MM.1S (cell line): ENCODE measurements at places on chromosomes 4 and X.
A peak's percentile ranks its signal among the peaks of the same experiment; 100 is the strongest.

DNA sequence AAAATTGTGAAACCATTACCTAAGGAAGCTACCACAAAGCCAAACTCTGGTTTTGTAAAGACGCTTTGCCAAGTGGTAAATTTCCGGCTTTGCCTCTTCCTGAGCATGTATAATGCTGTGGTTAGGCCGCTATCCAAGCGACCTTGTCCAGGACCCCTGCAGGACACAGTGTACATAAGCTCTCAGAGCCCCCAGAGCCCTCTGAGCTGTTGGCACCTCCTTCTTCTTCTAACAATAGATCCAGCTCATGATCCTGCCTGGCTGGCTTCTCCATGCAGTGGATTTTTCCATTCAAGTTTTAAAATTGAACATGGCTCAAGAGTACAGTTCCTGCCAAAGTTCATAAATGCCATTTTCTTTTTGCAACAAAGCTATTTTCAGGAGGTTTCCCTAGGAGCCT lies 326.7 kb downstream of the MAPK10 start:
- no peak for DNase-seq

GRCh38 chr4:188779581-188779980 lies 640.3 kb downstream of the TRIML1 start:
- DNase-seq: no peak

- DNase-seq: no peak
These were observed 36.4 kb upstream of the CT47C1 start for GRCh38 chrX:119036107-119037029.

GRCh38 chr4:1033840-1034551 lies 22.6 kb downstream of the FGFRL1 start:
- no peak for DNase-seq

- no peak for DNase-seq
These were observed 544.7 kb upstream of the NDST4 start for GRCh38 chr4:115657991-115658650.

GRCh38 chr4:28001698-28002097 lies 1141.1 kb downstream of the STIM2 start:
- no peak for DNase-seq

DNA sequence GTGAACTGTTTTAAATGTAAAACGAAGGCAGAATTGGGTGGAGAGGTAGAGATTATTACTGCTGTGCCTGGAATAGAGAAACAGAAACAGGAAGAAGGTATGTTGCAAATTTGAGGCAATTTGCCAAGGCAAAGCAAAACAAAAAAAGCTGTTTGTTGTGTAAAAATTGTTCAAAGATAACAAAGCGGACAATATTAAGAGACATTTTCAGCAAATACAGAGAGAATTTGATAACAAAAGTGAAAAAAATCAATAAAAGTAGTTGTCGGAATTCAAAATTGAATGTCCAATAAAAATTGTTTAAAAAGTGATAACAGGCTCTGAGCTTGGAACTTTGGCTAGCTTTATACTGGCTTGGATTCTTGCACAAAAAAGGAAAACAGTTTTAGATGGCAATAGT lies 14.4 kb upstream of the SMS start:
- DNase-seq: peak; percentile 14

DNA sequence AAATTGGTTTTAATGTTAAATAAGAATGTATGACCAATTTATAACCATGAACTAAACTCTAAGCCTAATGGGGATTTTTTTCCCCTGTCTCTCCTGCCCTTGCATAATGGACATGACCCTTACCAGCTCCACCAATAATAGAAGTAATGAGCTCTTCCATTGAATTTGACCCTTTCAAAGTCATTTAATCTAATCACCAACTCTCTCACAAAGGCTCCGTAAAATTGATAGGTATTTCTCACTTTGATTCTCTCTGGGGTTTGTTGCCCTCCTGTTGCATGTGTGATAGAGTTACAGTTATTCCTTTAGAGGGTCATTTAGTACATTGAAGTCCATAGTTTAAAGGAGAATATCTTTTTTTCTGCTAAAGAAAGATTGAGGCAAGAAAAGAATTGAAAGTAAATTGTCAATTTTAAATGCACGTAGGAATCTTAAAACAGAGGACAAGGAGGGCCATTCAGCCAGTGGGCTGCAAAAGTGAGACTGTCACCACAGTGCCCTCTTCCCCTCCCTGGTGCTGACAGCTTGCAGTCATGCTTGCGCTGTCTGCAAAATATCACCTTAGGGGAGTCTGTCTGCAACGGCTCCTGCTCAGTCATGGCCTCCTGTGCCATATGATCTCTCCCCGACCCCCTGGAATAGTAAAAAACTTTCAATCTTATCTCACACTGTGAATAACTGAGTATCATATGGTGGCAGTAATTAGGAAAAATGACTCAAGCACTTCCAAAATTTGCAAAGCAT lies 307.5 kb upstream of the GNPDA2 start:
- no peak for DNase-seq

DNA sequence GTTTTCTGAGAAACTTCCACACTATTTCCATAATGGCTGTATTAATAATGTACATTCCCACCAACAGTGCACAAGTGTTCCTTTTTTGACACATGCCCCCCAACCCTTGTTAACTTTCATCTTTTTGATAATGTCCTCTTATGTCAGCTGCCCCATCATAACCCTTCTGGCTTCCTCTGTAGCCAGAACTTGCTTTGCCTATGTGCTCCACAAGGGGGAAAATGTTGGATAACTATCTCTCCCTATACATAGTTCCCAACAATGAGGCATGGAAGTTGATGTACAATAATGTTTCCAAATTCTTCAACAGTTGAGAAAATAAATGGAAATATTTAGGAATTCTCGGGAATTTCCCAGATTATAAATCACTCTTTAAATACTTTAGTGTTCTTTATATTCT lies 142.9 kb downstream of the ASB9 start:
- DNase-seq: no peak

- DNase-seq: no peak
These were observed 41.6 kb downstream of the ARHGAP10 start for GRCh38 chr4:147773261-147774184.

DNA sequence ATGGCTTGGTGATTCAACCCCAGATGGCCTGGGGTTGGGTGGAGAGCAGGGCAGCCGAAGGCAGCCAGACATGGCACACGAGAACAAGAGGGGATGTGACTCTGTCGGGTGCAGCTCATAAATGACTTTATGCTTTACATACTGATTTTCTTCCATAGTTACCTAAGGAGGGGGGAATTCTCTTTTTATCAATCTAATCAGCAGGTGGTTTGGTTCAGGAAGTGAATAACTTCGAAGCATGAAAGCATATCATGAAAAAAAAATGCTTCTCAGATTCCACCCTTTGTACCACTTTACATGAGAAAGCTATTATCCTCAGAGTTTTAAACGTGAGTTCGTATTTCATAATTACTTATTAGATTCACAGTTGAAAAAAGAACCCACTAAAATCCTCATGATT lies 908.9 kb upstream of the LCORL start:
- no peak for DNase-seq

GRCh38 chr4:37964734-37965457 lies 4.7 kb downstream of the PTTG2 start:
- no peak for DNase-seq
